ENCODE measurements at places on chromosomes 11 and 22. TPM values are rescaled to one million over a fixed set of nuclear protein-coding genes. Genes with fewer than 3 reads are reported as not detected.

- no peak overlapping the region for H3K4me3 ChIP-seq
- peak; percentile 12 for DNase-seq
Measured at GRCh38 chr11:57901756-57902155, 121.9 kb upstream of the OR9Q1 start.

- H3K4me1 ChIP-seq, result no peaks in the 10 kb centered on the region
- no peak overlapping the region for H3K27ac ChIP-seq
- DNase-seq, result no peak
- H3K4me3 ChIP-seq, result no peak overlapping the region
Measured at GRCh38 chr22:28141614-28142013, 222.6 kb upstream of the PITPNB start.

- H3K27ac ChIP-seq, result no peak overlapping the region
- no peaks in the 10 kb centered on the region for H3K27me3 ChIP-seq
- DNase-seq, result no peak
- no peaks in the 10 kb centered on the region for H3K4me1 ChIP-seq
Measured at GRCh38 chr11:46678741-46679130, 21.7 kb downstream of the ARHGAP1 start.

DNA sequence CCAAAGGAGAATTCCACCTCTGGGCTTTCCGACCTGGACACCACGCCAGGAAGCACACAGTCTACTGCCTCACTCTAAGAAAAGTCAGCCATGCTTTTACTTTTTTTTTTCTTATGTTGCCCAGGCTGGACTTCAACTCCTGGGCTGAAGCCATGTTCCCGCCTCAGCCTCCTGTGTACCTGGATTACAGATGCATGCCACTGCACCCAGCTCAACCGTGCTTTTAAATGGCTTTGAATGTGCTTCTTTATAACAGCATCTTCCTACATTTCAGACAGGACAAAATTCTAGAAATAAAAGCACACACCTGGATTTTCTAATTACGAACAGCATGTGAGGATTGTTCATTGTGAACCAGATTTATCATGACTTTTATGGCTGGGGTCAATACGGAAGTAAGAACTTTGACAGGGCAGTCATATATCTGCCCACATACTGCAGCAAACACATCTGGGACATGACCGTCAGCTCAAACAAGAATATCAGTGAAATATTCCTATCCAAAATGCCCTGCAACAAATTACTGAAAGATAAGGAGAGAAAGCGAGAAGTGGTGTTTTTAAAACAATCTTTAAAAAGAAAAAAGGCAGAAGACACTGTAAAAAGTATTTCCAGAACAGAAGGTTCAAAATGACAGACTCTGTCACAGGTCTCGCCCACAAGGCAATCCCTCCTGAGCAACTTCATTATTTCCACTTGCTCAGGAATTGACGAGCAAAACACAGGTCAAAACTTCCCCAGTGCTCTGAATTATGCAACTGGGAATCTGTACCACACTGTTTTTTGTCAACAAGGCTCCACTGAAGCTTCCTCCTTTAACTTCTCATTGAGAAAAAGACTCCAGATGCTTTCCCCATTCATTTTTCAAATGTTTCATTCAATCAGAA, 42.1 kb downstream of the PACSIN2 start:
- no peak for DNase-seq
- H3K36me3 ChIP-seq, result peaks cover 58% of the 10 kb centered on the region
- peaks cover 83% of the 10 kb centered on the region for H3K4me1 ChIP-seq
- H3K27me3 ChIP-seq, result no peaks in the 10 kb centered on the region

DNA sequence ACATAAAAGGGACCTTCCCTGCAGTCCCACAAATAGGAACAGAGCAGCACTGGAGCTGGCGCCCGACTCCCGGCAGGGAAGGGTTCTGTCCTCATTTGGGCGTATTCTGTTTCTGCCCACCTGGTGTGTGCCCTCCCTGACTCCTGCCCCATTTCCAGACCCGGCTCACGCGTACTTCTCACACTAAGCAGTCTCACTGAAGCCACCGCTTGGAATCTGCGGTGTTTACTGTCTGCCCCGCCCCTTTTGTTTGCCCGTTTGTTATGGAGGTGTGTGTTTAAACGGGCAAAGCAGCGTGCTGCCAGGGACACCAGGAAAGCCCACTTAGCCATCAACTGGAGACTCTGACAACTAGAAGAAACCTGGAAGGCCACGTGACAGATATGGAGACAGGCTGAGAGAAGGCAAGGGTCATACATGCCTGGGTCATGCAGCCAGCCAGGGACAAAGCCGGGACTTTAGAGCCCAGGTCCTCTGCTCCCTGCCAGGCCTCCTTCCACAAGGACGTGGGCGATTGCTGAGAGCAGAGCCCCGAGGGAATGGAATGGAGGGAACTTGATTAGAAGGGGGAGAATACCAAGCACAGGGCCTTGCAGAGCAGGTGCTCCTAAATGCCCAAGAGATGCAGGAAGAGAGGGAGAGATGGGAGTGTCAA, 8.7 kb upstream of the EFCAB6 start:
- H3K36me3 ChIP-seq, result no peaks in the 10 kb centered on the region
- H3K4me3 ChIP-seq, result no peak overlapping the region
- H3K4me1 ChIP-seq, result peaks cover 19% of the 10 kb centered on the region
- no peak overlapping the region for H3K27ac ChIP-seq

DNA sequence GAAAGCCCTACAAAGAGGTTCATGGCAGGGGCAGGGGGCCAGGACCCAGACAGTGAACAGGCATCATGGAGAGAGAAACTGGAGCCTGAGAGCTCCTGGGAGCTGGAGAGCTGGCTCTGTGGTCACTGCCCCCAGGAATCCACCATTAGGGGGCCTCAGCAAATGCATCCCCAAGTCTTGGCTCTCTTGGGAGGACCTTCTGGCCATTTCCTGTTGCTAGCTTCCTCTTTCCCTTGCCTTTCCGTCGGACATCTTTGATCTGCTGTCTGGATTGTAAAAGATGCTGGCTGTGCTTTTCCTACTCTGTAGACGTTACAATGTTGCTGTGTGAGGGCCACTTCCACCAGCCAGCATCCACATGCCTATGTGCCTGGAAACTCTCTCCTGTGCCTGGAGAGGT, 7.1 kb upstream of the CRYBB2 start:
- H3K4me1 ChIP-seq, result no peaks in the 10 kb centered on the region
- no peaks in the 10 kb centered on the region for H3K36me3 ChIP-seq
- no peaks in the 10 kb centered on the region for H3K27me3 ChIP-seq

GRCh38 chr22:23401910-23402274, 178.2 kb downstream of the IGLL1 start:
- DNase-seq, result no peak
- no peaks in the 10 kb centered on the region for H3K36me3 ChIP-seq
- peaks cover 10% of the 10 kb centered on the region for H3K27me3 ChIP-seq
- H3K27ac ChIP-seq, result no peak overlapping the region
- no peaks in the 10 kb centered on the region for H3K4me1 ChIP-seq
- H3K4me3 ChIP-seq, result peak overlapping the region; percentile 56

DNA sequence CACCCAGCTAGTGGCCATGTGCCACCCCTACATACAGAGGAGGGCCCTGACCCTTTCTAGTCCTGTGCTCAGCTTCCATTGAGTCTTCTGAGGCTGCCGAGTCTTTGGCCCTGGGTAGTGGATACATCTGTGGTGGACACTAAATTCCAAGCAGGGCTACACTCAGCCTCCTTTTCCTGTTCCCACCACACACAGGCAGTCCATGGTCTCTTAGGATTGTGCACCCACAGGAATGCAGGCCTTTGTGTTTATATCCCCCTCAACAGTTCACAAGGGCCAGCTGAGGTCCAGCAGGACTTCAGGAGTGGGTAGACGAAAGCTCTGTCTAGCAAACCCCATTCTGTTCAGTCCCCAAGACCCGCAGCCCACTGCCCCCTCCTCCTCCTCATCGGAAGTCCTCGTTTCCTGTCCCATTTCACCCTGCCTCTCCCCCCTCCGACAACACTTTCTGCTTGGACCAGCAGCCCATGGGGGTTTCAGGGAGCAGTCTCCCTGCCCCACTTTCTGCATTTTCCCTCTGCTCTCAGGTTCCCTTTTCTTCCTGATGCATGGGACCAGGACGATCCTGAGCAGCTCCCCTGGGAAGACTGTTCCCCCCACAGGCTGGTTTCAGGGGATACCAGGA, 91.8 kb downstream of the SWAP70 start:
- no peak for DNase-seq
- peaks cover 34% of the 10 kb centered on the region for H3K36me3 ChIP-seq
- no peaks in the 10 kb centered on the region for H3K27me3 ChIP-seq
- H3K27ac ChIP-seq, result no peak overlapping the region
- H3K4me1 ChIP-seq, result peaks cover 23% of the 10 kb centered on the region

GRCh38 chr11:2924821-2925675, 4.2 kb downstream of the PHLDA2 start:
- H3K36me3 ChIP-seq, result peaks cover 66% of the 10 kb centered on the region
- H3K4me3 ChIP-seq, result no peak overlapping the region
- H3K27me3 ChIP-seq, result no peaks in the 10 kb centered on the region
- H3K4me1 ChIP-seq, result peaks cover 23% of the 10 kb centered on the region
- peak overlapping the region; percentile 23 for H3K27ac ChIP-seq

- DNase-seq, result no peak
- no peaks in the 10 kb centered on the region for H3K4me1 ChIP-seq
- no peak overlapping the region for H3K27ac ChIP-seq
- H3K4me3 ChIP-seq, result no peak overlapping the region
Measured at GRCh38 chr11:47308050-47308823, 38.3 kb downstream of the MADD start.

DNA sequence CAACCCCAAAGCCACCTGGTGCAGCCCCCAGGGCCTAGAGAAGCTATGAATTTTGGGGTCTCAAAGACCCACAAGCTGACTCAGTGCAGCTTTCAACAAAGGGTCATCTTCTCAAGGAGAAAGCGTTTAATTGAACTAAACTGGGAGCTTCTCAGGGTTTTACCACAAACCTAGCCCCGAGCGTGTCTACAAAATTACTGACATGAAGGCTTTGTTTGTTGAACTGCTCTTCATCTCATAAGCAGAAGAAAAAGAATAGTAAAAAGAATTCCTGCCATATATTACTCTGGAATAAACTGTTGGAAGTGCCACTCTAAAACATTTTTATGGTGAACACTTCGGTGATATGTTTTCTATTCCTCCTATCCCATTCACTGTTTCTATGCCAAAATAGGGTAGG, 50.8 kb upstream of the INCENP start:
- no peak for DNase-seq
- no peak overlapping the region for H3K27ac ChIP-seq
- H3K4me1 ChIP-seq, result no peaks in the 10 kb centered on the region
- peaks cover 19% of the 10 kb centered on the region for H3K27me3 ChIP-seq

GRCh38 chr11:113242767-113243397, 71.5 kb upstream of the TTC12 start:
- H3K4me3 ChIP-seq, result no peak overlapping the region
- no peak overlapping the region for H3K27ac ChIP-seq
- peaks cover 88% of the 10 kb centered on the region for H3K27me3 ChIP-seq
- no peak for DNase-seq
- H3K4me1 ChIP-seq, result no peaks in the 10 kb centered on the region

GRCh38 chr11:58061813-58062212, 31.1 kb downstream of the OR6Q1 start:
- no peaks in the 10 kb centered on the region for H3K36me3 ChIP-seq
- peaks cover 55% of the 10 kb centered on the region for H3K4me1 ChIP-seq
- no peak overlapping the region for H3K27ac ChIP-seq

DNA sequence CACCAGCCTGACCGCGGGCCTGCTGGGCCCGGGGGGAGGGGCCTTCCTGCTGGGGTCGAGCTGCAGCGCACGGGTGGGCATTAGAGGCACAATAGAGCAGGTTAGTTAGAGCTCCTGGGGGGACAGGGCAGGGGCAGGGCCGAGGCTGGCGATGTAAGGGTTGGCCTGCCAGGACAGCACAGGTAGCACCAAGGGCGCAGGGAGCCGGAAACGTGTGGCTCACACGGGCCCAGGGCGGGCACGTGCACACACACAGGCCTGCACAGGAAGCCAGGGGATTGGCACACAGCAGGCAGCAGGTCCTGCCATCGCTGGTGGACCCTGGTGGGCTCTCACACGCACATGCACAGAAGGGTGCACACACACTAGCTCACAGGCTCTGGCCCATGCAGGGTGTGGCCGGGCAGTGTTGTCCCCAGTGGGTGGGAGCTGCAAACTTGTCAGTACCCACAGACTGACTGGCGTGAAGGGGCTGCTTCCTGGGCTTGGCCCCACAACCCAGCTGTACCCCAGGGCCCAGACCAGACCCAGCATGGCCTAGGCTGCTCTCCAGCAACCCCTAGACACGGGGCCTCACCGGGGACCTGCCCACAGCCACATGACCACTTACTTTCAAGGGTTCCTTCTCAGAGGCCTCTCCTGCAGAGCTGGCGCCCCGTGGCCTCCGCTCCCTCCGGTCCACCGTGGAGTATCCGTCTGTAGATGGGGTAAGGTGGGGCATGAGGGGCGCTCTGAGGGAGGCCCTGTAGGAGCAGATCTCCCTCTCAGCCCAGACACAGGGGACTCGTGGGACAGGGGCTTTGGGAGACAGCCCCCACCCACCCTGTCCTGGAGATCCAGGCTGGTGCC, 29.9 kb upstream of the TXNRD2 start:
- H3K27me3 ChIP-seq, result no peaks in the 10 kb centered on the region
- peaks cover 13% of the 10 kb centered on the region for H3K4me1 ChIP-seq
- H3K4me3 ChIP-seq, result no peak overlapping the region
- no peak for DNase-seq
- peak overlapping the region; percentile 40 for H3K27ac ChIP-seq

DNA sequence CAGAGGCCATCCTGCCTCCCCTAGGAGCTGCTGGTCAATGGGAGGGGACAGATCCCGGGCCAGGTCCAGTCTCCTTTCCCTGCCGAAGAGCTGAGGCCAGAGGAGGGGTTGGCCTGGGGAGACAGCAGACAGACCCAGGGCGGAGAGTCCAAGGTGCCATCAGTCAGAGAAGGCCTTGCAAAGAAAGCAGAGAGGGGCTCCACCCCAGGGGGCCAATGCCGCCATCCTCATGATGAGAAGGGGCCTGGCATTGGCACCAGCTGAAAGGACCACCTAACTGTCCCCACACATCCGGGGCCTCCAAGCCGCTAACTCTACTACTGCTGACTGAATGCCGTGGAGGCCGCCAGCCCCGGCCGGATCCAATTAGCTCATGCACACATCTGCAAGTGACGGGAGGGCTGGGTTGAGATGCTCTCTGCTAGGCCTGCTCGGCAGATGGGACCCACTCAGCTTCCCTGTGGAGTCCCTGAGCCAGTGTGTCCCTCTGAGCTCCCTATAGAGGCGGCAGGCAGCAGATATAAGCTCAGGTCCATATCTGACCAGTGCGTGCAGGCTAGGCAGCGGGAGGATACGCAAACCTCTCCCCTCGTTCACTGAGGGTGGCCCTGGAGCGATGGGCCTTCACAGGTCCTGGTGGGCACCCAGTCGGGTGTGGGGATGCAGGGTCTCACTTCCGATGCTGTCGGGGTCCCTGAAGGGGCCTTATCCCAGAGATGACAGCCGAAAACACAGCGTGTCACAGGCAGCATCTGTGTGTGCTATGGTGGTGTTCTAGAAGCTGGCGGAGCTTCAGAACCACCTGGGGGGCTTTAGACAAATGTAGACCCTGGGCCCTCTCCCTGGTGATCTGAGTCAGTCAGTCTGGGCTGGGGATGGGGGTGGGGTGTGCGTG, 183.9 kb downstream of the CTTN start:
- H3K27ac ChIP-seq, result no peak overlapping the region
- no peaks in the 10 kb centered on the region for H3K4me1 ChIP-seq
- no peak overlapping the region for H3K4me3 ChIP-seq
- peaks cover 3% of the 10 kb centered on the region for H3K36me3 ChIP-seq
- no peak for DNase-seq

- H3K36me3 ChIP-seq, result no peaks in the 10 kb centered on the region
- H3K4me3 ChIP-seq, result no peak overlapping the region
- no peak for DNase-seq
- H3K27ac ChIP-seq, result no peak overlapping the region
Measured at GRCh38 chr11:15933886-15934625, 422.3 kb downstream of the SOX6 start.

The UBASH3B gene
- 46.0 TPM for total RNA-seq

The UPK2 gene
- total RNA-seq, result 3.5 TPM

The MYEOV gene
- 98.4 TPM for total RNA-seq

The C1QTNF5 gene
- total RNA-seq, result not detected

The SULT4A1 gene
- 7.9 TPM for total RNA-seq

The SCARF2 gene
- total RNA-seq, result 0.68 TPM

The OR52E6 gene
- total RNA-seq, result not detected

The ADSL gene
- total RNA-seq, result 89.0 TPM

The OR52I2 gene
- not detected for total RNA-seq
